GM13976 (cell line): ENCODE measurements at places on chromosomes 1 and 21.

DNA sequence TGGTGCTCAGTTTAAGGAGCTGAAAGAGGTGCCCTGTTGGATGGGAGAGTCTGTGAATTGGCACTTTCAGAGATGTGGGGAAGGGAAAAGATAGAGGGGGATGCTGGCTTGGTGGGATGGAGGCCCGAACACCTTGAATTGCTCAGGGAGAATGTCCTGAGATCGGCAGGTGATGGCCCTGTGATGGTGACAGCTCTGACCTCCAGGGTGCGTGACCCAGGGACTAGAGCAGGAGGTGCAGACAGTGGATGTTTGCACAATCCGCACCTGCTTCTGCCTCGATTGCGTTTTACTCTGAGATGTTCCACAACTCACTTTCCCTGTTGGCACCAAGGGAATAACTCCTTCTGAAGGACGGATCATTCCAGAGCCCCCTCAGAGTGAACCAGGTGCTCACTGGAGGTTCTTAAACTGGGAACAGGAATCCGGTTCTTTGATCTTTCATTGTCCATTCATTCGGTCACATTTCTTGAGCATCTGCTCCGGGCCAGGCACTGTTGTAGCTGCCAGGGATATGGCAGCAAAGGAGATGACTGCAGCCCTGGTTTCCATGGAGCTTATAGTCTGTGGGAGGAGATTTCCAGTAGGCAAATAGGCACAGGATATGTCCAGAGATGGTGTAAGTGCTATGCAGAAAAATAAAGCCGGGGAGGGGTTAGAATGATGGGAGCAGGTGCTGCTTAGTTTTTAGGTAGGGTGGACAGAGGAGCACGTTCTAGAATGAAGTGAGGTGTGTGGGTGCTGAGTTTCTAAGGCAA lies 226.6 kb upstream of the TMEM51 start:
- DNase-seq: no peak

DNA sequence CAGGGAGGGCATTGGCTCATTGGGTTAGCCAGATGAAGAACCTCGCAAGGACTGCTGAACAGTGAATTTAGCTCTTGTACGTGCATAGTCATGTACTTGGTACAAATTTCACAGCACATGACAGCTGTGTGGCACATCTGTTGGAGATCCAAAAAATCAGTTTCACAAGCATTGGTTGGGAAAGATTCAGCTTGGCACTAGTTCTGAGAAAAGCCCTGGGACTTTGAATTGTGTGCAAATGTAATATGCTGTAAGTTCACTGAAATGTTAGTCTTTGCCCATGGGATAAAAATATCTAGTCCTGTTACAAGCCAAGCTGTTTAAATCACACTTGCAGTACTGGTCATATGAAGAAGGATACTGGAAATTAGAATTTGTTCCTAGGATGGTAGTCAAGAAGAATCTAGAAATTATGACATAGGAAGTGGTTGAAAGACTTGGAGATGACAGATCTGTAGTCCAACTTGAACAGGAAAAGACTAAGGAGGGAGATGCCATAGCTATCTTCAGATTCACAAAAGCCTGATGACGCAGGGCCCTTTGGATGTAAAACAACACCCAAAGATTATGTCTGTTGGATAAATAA lies 19.2 kb downstream of the LAMC2 start:
- DNase-seq: no peak

GRCh38 chr1:54803761-54804470 lies 2.8 kb upstream of the TTC22 start:
- no peak for DNase-seq

- DNase-seq: no peak
These were observed 21.9 kb upstream of the XPR1 start for GRCh38 chr1:180609643-180610555.

- no peak for DNase-seq
These were observed 59.9 kb downstream of the NUF2 start for GRCh38 chr1:163381487-163382184.

GRCh38 chr21:24716281-24716918 lies 890.9 kb downstream of the MRPL39 start:
- no peak for DNase-seq

DNA sequence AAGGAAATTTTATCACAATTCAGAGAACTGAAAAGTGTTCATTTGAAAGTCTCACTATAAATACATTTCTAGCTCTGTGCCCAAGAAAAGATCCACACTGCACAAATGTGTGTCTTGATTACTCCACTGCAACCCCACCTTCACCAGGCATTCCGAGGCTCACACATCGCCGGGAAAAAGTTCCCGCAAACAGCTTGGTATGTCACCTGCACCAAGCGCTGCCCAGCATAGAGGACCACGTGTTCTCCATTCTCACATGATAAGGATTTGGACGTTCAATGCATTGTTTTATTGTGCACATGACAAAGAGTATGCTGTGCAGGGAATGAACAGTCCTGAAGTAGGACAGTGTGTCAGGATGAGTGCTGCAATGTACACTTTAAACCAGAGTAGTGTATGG lies 70.1 kb downstream of the ERG start:
- DNase-seq: no peak

DNA sequence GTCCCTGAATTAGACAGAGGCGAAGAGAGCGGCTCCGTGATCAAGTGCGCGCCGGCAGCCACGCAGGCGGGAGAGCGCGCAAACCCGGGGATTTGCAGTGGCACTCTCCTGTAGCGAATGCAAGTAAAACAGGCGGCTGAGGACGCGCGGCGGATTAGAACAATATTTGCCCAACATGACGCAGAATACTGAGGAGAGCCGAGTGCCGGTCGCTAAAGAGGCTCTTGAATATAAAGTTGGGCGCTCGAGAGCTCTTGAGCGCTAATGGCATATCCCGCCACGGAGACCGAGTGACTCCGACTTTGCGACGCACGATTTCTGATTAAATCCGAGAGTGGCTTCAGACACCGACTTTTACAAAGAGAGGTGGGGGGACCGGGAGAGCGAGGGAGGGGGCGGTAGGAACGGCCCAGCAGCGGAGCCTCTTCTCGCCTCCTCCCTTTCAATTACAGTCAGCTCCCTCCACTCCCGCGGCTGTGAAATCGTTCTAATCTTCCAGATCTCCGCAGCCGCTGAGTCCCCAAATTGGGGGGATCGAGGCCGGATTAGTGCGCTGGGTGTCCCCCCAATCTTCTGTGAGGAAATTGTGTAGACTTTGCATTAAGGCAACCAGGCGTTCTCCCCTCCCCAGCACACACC lies 2.3 kb downstream of the PAX7 start:
- no peak for DNase-seq

- DNase-seq: peak; percentile 67
These were observed 4.3 kb upstream of the S100A9 start for GRCh38 chr1:153353226-153353947.

DNA sequence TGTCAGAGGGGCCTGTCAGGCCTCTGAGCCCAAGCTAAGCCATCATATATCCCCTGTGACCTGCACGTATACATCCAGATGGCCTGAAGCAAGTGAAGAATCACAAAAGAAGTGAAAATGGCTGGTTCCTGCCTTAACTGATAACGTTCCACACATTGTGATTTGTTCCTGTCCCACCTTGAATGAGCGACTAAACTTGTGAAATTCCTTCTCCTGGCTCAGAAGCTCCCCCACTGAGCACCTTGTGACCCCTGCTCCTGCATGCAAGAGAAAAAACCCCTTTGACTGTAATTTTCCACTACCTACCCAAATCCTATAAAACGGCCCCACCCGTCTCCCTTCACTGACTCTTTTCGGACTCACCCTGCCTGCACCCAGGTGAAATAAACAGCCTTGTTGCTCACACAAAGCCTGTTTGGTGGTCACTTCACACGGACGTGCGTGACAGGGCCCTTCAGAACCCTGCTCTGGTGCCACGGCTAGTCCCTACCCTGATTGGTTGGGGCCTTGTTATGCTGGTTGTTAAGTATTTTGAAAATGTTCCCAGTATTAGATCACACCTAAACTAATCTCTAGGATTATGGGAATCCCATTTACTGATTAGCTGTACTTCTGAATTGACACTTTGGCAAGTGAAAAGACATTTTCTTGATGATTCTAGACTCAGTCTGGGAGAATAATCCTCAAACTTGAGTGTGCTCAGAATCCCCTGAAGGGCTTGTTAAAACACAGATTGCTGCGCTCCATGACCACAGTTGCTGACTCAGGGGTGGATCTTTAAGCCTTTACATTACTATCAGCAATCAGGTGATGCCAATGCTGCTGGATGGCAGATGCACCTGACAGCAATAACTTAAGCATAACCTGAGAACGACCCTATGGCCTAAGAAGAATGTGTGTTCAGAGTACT lies 28.8 kb upstream of the SPATA6 start:
- no peak for DNase-seq

DNA sequence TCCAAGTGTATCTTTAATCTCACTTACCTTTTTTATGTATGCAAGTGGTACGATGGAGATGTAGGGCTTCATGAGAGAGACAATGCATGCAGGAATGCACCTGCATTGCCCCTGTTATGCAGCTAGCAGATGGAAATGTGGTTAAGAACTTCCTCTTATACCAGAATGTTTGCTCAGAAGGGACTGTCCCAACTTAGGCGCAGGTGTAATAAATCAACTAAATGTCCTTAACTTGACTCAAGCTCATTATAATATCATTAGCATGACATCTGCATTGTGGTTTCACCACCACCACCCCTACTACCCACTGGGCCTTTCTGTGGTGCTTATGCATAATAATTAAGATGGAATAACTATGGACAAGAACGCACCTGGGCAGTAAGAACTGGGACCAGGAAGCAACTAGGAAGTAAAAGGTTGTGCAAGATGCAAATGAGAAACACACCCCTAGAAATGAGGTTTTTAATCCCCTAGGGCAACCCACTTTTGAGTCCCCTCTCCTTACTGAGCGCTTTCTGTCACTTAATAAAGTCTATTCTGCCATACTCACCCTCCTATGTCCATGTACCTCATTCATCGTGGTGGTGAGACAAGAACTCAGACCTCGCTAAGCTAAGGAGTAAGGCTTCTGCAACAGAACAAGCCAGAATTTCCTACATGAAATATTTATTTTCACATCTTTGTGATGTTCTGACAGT lies 1103.3 kb upstream of the B3GALT2 start:
- DNase-seq: peak; percentile 31

DNA sequence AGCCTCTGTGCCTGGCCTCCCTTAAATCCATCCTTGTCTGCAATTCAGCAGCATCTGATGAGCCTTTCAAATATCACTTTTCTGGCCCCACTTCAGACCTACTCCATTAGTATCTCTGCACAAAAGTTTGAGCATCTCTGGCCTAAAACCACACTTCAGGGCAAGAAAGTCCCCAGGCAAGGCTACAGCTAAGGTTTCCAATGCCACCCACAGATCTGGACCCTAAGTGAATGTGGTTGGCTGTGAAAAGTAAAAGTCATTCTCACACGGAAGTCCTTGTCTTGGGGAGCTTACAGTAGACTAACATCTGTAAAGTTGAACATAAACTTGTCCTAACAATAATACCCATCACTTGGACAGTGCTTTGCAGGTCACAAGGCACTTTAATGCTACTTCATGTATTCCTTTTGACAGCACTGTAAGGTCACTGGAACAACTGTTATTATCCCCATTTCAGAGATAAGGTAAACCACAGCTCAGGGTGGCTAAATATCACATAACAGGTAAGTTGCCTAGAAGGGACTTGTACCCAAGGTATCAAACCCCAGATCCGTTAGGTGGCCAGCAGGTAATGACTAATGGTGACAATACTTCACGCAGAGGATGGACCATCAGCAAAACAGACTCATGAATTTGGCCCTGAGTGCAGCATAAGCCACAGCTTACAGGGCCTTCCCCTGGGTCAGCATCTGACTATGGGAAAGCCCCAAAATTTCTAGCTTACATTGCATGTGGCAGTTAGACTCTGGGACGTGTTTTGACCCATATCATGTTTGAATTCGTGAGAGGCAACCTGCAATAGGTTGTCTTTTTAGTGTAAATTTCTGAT lies 356.0 kb downstream of the HHAT start:
- DNase-seq: peak; percentile 76

GRCh38 chr1:47991673-47992072 lies 5.5 kb downstream of the TRABD2B start:
- no peak for DNase-seq

GRCh38 chr1:3907621-3908165 lies 7.6 kb upstream of the C1orf174 start:
- no peak for DNase-seq

DNA sequence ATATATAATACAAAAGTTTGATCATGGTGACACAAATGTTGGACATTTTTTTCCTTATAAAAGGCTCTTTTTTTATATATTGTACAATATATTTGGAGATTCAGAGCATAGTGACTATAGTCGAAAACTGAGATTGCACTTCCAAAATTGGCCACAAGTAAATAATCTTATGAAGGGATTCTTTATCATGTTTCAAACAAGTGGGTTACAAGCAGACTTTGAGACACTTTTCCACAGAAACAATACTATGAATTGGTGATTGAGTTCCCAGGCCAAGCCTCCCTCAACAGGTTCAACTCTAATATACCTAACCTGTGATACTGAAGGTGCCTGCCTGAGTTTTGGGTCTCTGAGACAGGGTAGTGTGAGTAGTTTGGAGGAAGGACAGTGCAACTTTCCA lies 13.8 kb downstream of the LEPR start:
- DNase-seq: no peak

GRCh38 chr1:59070610-59071009 lies 226.3 kb upstream of the FGGY start:
- DNase-seq: no peak

DNA sequence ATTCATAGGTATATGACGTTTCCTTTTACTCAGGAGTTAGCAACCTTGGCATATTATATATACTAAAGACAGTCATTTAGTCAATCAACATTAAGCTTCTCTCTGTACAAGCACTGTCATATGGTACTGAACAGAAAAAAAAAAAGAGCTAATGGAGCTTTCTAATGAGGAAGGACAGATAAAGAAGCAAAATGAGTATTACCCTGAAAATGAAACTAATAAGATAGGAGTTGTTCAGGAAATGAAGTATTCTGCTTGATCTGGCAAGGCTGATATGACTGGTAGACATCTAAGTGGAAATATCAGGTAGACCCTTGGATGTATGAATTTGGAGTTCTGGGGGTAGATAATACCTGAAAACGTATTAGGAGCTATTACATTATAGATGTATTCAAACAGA lies 4.3 kb upstream of the IKBKE start:
- peak; percentile 67 for DNase-seq

- no peak for DNase-seq
These were observed 225.4 kb downstream of the FOXD2 start for GRCh38 chr1:47663286-47663685.

DNA sequence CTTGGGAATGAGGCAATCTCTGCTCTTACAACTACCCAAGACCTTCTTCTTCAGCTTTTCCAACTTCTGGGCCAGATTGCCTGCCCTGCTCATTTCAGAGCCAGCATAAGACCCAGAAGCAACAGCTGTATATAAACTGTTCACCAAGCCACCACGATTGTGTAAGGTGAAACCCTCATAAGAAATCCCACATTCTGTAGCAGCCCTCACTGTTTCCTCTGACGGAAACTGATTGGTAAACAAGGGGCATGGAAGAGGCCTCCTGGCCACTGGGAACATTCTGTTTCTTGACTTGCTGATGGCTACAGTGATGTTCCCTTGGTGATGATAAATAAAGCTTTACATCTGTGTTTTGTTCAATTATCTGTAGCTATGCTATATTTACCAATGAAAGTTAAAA lies 39.7 kb upstream of the EXO1 start:
- DNase-seq: no peak
